Stimulated activated CD4-positive, alpha-beta T cell treated with anti-CD3 and anti-CD28 coated beads, TNF-alpha, amount 100 ng/mL, for 1 hour (primary cell): ENCODE measurements at places on chromosomes 3 and 15.

DNA sequence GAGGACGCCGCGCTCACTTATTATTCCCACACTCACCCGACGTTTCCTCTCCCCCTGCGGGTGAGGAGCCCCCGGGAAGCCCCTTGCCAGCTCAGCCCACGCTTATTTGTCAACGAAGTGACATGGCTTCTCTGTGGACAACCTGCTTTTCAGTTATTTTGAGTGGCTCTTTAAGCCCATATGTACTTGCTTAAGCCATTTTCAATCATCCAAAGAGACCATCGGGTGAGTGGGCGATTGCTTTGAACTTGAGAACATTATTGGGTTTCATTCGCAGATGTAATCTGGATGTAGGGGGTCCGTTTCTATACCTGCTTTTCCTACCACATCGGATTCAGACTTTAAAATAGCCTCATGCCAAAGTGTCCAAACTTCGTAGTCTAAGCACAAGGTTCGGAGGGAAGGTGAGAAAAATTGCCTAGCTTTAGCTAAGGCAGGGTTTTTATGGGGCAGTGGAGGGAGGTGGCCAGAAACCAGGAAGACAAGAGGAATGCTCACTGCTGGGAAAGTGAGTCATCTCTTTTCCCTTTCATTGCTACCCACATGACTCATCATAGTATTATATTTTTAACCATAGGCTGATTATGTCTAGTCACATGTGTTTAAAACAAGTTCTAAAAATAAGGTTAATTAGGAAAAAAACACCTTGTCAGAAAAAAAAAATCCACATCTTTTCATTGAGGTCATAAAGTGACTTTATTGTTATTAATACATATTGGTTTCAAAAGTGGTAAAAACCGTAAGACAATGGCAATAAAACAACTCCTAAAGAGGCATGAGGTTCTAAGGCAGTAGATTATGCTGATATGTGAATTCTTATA lies 773.1 kb upstream of the NR2F2 start:
- DNase-seq = no peak

DNA sequence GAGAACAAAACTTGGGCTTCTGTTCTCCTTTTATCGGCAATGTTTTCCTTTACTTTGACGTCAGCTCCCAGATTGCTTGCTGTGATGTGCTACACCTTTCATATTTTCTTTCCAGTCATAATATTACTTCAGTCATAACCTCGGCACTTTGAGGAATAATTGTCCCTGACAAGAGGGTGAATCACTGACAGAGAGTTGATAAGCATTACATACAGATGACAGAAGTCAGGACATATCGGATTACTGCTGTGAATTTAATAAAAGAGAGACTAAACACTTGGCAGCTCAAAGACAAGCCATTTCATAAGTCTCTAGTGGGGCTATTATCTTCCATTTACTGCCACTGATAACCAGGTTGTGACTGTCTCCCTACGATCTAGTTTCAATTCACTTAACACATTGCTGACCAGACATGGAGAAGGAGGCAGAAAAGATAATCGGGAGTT lies 362.1 kb upstream of the ARRDC4 start:
- no peak for DNase-seq

- DNase-seq = no peak
These were observed 108.9 kb downstream of the CCNL1 start for GRCh38 chr3:157051055-157051454.

DNA sequence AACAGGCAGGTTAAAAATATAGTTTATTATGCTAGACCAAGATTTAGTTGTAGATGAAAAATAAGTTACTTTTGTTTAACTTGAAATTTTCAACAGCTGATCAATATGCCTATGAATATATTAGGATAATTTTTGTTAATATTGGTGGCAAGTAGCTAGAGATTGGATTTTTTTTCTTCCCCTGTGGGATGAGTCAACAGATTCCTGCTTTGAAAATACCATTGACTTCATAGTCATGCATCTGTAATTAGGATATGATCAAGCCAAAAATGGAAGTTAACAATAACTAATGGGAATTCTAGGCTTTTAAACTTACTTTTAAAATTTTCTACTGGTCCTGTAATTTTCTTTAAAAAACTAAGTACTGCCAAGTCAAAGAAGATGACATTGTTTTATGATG lies 211.7 kb downstream of the ZIC1 start:
- no peak for DNase-seq

GRCh38 chr3:60403866-60404265 lies 847.4 kb downstream of the FHIT start:
- DNase-seq = no peak

- no peak for DNase-seq
These were observed 109.4 kb upstream of the PLXND1 start for GRCh38 chr3:129715854-129716253.

DNA sequence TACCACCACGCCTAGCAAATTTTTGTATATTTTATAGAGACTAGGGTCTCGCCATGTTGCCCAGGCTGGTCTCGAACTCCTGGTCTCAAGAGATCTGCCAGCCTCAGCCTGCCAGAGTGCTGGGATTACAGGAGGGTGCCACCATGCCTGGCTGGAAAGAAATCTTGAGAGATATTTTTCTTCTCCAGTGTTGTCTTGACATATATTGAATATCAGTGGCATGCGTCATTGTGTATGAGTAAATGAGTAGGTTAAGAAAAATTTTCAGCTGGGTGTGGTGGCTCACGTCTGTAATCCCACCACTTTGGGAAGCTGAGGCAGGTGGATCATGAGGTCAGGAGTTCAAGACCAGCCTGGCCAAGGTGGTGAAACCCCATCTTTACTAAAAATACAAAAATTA lies 3.5 kb upstream of the PIF1 start:
- no peak for DNase-seq

- DNase-seq = no peak
These were observed 288.8 kb downstream of the CNTN6 start for GRCh38 chr3:1381647-1382036.

DNA sequence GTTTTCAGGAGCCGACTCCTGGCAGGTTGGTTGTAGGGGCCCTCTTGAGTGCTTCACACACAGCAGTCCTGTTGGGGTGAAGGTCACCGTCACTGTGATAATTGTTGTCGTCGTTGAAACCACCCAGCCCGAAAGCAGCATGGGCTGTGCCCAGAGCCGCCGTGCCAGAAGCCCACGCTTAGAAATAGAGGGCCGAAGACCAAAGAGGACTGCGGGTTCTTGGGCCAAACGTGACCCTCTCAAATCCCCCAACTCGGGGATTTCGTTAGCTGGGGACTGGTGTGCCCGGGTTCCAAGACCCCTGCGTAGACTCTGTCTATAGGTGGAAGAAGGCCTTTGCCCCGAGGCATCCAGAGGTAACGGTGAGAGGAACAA lies 7.5 kb upstream of the ADAMTS17 start:
- no peak for DNase-seq
